Stimulated activated CD4-positive, alpha-beta T cell treated with anti-CD3 and anti-CD28 coated beads, Interleukin-15, amount 100 ng/mL, for 1 hour (primary cell): ENCODE measurements at places on chromosomes 7 and 10.

DNA sequence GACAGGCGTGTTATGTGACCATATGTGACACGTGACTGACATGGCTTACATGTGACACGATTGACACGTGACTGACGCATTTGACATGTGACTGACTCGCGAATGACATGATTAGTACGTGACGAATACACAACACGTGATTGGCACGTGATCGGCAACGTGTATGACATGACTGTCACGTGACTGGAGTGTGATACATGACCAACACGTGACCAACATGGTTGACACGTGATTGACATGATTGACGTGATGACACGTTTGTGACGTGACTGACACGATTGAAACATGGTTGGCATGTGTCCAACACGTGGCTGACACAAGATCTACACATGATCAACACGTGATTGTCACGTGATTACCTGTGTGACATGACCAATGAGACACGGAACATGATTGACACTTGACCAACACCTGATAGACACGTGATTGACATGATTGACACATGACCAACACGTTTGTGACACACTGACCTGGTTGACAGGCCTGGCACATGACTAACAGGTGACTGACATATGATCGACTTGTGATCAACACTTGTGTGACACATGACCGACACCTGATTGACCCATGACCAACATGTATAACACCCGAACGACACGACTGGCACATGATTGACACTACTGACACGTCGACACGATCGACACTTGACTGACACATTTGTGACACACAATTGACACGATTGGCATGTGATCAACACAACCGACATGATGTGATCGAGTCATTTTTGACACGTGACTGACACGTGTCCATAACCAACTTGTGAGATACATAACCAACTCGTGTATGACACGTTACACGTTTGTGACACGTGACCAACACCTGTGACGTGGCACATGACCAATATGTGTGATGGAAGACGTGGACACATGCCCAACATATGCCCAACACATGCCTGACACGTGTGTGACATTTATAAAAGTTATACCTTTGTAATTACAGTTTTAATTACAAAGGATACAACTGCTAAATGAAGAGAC, 21.1 kb downstream of the CRPPA start:
- no peak for DNase-seq

- no peak for DNase-seq
Measured at GRCh38 chr7:123641901-123642300, 13.8 kb upstream of the LMOD2 start.

GRCh38 chr10:120998251-120998650, 147.1 kb downstream of the WDR11 start:
- no peak for DNase-seq

- DNase-seq: no peak
Measured at GRCh38 chr10:70167246-70167645, 3.1 kb downstream of the SAR1A start.

- DNase-seq: no peak
Measured at GRCh38 chr10:46098386-46098785, 52.3 kb upstream of the MSMB start.

DNA sequence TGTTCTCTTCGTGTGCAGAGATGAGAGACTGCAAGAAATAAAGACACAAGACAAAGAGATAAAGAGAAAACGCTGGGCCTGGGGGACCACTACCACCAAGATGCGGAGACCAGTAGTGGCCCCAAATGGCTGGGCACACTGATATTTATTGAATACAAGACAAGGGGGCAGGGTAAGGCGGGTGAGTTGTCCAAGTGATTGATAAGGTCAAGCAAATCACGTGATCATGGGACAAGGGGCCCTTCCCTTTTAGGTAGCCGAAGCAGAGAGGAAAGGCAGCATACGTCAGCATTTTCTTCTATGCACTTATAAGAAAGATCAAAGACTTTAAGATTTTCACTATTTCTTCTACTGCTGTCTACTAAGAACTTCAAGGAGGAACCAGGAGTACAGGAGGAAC, 762.1 kb downstream of the TNS3 start:
- DNase-seq: no peak

DNA sequence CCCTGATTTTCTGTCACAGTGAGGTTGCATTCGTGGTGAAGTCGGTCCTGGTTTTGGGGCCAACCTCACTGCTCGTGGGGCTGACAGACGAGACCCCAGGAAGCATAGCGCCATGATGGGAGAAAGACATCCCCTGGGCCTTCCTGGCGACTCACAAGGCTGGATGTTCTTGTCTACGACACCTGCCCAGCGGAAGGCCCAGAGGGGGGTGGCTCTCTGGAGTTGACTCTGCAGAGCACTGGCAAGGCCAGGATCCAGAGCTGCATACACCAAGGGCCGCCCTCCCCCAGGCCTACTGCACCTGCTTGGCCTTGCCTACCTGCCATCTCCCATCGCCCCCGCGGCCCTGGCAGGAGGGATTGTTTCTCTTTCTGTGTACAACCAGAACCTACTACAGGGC, 608.9 kb downstream of the PTPRN2 start:
- DNase-seq: no peak

DNA sequence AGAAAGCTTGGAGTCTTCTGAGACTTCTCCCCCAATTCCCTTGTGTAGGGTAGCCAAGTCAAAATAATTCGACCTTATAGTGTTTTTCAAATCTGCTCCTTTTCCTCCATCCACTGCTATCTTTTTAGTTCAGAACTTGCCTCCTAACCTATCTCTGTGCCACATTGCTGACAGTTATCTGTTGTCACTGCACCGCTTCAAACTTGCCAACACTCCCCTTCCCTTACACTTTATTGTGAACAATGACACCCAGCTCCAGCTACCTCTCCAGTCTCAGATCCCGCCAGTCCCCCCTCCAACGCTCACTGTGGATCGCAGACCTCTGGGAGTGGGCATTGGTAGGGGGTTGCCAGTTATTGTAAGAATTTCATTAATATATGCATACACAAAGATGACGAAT, 16.3 kb upstream of the HPS1 start:
- no peak for DNase-seq

DNA sequence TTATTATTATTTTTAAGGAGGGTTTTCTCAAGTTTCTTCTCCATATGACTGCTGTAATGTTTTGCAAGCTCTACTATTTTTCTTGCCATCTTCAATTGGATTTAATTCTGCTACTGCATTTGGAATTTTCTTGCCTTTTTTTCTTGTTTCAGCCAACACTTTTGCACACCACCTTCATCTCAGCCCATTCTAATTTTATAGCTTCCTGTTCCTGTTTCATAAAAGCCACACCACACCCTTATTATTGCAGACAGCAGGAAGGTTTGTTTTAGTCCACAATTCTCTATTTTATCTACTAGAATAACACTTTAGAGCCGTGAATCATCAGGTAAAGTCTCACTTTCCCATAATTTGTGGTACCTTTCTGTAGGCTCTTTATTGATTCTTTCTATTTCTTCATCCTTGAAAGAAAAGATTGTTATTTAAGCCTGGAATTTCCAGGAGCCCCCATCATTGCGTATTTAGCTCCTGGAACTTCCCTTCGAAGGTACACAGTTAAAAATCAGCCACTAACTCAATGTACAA, 209.3 kb upstream of the TBX20 start:
- no peak for DNase-seq

DNA sequence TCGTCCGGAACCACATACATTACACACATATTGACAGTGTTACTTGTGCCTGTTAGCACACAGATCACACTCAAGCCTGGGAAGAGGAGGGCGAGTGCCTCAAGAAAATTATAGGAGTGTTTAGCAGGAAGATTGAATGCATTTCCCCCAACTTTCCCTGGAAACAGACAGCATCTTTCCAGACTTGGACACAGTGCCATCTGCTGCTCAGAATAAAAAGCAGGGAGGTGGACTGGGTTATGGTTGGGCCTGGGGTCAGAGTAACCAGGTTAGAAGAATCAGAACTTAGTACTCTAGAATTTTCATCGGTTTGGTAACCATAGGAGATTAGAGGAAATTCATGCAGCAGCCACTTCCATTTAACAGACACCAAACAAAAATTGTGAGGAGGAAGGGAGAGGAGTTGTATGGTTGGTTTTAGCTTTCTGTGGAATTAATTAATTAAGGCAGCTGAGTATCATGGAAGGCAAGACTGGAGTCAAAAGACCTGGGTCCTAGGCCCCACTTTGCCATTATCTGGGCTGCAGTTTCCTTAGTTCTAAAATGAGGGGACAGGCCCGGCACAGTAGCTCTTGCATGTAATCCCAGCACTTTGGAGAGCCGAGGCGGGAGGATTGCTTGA, 43.4 kb upstream of the OPTN start:
- DNase-seq: no peak

DNA sequence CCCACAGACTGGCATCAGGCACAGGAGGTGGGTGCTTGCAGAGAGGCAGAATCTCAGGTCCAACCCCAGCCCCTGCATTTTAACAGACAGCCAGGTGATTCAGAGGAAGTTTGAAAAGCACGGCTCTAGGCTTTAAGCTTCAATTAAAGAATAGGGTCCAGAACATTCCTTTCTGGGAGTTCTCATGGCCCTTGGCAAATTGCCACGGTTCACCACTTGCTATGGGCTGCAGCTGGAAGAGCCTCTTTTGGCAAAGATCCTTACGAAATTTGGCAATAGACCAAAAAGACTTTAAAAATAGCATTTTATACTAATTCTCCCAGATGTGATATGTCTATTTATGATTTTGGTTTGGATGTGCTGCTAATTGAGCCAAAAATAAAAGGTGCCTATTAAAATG, 148.1 kb downstream of the ITGA8 start:
- DNase-seq: no peak

DNA sequence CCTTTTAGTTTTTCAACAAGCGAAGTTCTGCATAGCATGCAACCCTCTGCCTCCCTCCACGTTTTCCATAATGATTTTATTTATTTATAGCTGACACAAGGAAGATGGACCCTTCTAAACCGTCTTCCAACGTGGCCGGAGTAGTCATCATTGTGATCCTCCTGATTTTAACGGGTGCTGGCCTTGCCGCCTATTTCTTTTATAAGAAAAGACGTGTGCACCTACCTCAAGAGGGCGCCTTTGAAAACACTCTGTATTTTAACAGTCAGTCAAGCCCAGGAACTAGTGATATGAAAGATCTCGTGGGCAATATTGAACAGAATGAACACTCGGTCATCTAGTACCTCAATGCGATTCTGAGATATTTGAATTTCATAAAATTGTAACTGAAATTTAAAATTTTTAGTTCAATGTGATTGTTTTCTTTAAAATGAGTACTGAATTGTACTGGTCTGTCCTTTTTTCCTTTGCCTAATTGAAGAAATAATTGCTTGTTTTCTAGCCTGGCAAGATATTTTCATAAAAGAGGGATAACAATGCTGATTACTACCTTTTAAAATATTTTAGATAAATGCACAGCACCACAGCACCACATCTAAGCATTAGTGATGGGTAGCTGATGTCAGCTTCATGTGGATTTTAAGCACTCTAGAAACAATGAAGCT, 41.5 kb upstream of the SLC39A12 start:
- DNase-seq: no peak

GRCh38 chr10:50593523-50594376, 30.0 kb downstream of the SGMS1 start:
- no peak for DNase-seq

- no peak for DNase-seq
Measured at GRCh38 chr7:46317256-46317655, 396.2 kb upstream of the IGFBP3 start.

DNA sequence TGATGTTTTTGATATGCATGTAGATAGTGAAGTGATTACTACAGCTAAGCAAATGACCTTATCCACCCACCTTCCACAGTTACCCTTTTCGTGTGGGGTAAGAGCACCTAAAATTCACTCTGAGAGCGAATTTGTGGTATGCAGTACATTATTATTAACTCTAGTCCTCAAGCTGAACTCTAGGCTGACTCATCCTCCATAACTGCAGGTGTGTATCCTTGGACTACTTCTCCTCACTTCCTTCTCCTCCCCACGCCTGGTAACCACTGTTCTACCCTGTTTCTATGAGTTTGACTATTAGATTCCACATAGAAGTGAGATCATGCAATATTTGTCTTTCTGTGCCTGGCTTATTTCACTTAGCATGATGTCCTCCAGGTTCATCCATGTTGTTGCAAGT, 484.6 kb downstream of the GATA3 start:
- no peak for DNase-seq

- no peak for DNase-seq
Measured at GRCh38 chr10:31617757-31618156, 298.7 kb downstream of the ZEB1 start.

DNA sequence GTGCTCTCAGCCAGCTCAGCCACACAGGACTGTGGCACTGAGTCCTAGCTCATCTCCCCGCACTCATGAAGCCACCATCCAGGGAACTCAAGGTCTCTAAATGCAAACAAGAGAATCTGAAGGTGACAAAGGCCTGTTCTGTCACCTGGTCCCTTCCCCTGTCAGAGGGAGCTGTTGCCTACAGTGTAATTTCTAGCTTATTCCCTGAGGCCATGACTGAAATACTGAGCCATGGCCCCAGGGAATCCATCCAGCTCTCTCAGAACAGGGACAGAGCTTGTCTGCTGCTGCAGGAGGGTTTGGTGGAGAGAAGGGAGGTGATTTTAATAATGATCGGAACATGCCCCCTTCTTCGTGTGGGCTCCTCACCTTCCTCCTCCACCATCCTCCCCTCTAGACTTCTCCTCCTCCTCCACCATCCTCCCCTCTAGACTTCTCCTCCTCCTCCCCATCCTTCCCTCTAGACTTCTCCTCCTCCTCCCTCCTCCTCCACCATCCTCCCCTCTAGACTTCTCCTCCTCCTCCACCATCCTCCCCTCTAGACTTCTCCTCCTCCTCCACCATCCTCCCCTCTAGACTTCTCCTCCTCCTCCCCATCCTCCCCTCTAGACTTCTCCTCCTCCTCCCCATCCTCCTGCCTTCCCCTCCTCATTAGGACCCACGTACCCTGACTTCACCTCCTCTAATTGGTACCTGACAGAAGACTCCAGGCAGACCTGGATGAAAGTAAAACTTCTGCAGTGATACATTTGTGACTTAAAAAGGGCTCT, 338.0 kb upstream of the MKI67 start:
- DNase-seq: no peak

GRCh38 chr10:46031648-46032532, 1.5 kb upstream of the NCOA4 start:
- no peak for DNase-seq

- no peak for DNase-seq
Measured at GRCh38 chr7:73443548-73444255, 10.1 kb downstream of the FZD9 start.

DNA sequence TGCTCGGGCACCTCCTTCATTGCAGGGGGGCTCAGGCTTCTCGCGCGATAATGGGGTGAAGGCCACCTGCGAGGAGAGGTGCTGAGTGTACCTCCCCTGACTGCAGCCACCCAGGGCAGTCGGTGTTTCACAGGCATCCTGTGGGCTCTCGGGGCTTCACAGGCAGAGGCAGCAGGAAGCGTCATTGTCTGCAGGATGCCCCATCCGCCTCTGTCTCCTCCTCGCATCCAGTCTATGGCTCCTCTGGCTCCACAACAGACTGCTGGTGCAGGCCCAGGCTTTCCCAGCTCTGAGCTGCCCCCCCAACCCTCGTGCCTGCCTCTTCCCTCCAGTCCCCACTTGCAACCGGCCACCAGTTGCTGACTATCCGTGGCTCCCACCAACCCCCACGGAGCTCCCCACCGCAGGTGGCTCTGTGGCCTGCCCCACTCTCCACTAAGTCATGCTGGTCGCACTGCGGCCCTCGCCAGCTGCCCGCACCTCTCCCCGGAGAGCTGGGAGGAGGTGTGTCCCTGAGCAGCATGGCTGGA, 36.5 kb downstream of the CAMK2B start:
- no peak for DNase-seq
